Stimulated activated memory B cell treated with anti-CD40 and anti-IgM and Interleukin-4, amounts not matched to agents 10 μg/mL and 1 μg/mL and 100 μg/mL, for 72 hours (primary cell): ENCODE measurements at places on chromosomes 7 and 10.

DNA sequence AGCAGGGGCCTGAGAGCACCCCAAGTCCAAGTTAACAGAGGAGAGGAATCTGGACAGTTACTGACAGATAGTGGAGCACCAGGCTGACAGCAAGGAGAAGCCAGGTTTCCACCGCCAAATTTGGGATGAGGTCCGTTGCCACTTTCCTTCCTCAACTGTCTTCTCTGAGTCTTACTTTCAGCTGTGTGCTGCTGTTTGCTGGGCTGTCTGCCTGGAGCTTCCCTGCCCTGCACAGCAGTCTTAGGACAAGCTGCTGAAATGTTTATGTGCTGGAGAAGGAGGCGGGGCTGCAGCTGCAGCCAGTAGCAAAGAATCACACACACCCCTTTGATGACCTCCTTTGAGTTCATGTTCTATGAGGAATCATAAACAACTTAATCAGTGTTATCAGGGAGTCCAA is 17.4 kb upstream of the CYP3A7 start:
- ATAC-seq: no peak

- ATAC-seq: no peak
Measured at GRCh38 chr10:75103881-75104686, 7.4 kb upstream of the SAMD8 start.

DNA sequence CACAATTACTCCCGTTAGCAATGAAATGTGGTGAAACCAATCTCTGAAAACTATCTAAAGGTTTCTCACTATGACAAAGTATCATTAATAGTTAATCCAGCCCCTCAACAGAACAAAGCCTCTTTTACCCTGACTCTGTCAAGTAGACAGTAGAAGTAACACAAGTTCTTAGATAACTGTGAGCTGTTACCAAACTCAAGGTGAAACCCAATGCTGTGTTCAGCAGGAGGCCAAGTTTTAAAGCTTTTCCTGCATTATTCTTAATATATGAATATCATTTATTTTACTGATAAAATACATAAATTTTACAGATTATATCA is 109.1 kb downstream of the SRPK2 start:
- no peak for ATAC-seq

DNA sequence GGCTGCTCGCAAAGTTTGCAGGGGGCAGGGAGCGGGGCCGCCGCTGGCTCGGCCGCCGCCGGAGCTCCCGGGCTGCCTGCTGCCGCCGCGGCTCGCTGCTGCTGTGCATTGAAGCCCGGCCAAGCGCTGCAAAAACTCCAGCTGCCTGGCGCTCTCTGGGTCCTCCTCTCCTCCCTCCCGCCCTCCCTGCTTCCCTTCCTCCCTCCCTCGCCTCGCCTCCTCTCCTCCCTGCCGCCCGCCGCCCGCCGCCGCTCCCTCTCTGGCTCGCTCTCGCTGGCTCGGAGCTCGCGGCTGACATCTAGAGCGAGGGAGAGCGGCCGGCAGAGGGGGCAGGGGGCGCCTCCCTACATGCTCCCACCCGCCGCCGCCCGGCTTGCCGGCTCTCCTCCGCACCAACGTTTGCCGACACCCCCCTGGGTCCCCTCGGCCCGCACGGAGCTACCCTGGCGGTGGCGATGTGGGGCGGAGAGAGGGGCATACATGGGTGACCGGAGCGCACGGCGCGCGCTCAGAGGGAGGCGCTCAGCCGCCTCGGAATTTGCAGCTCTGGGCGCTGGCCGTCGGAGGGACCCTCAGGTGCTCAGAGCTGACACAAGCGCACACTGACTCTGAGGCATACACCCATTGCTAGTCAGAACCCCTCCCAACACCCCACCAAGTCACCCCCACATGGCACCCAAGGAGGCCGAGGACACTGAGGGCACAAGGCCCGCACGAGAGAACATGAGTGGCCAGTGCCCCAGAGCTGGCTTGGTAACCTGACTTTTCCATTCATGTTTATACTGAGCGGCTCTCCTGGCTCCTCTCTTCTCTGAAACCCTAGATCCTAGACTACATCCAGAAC is 1.2 kb upstream of the PLXNA4 start:
- no peak for ATAC-seq
